Stimulated activated CD8-positive, alpha-beta memory T cell treated with anti-CD3 and anti-CD28 coated beads, Interleukin-4, amount 100 ng/mL, for 4 hours (primary cell): ENCODE measurements at places on chromosomes 5 and 9.

- no peak for DNase-seq
These were observed 8.4 kb upstream of the RGS7BP start for GRCh38 chr5:64497386-64497785.

DNA sequence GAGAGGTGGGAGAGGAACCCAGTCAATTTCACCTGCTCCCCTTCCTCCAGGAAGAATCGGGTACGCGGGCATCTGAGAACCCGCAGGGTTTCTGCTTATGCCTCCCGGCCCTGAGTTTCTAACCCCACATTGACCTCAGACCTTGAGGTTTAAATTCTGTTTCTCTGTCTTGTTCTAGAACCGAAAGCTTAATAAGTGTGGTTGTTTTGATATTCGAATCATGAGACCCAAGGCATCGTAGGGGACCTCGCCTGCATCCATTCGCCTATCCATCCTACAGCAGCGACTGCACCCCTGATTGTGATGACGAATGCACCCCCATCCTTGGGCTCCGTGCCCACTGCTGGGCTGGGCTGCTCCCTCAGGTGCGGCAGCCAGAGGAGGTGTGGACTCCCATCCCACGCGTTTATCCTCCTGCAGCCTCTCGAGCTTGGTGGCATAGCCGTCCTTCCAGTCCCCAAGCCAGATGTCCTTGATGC, 80.8 kb upstream of the IER5L start:
- no peak for DNase-seq

DNA sequence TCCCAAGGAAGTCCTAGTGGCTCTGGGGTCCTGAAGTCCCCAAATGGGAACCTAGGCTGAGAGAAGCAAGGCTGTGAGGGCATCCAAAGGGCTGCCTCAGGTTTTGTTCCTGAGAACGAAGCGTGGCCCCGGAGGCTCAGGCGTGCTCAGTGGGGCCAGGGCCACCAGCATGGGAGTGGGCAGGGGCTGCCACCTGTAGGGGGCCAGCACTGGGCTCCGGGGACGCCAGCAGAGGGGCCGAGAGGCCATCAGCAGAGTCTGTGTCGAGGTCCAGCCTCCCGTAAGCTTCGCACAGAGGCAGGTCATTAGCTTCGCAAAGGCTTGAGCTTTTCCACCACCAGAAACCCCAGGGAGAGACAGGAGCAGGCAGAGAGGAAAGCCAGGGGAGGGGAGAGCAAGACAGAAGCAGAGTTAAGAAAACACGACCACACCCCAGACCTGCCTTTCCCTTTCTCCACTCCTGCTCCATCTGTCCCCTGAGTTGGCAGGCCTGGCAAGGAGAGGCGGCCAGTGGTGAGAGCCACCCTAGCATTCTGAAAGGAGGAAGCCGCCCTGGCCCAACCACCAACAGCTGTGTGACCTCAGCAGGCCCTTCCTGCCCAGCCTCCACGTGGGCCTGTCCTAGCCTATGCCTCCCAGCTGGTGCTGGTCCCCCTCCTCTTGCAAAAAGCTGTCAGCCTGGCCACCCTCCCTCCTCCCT, 5.5 kb upstream of the SURF6 start:
- DNase-seq = no peak

- DNase-seq = no peak
These were observed 221.7 kb downstream of the ZNF608 start for GRCh38 chr5:124524552-124525232.

DNA sequence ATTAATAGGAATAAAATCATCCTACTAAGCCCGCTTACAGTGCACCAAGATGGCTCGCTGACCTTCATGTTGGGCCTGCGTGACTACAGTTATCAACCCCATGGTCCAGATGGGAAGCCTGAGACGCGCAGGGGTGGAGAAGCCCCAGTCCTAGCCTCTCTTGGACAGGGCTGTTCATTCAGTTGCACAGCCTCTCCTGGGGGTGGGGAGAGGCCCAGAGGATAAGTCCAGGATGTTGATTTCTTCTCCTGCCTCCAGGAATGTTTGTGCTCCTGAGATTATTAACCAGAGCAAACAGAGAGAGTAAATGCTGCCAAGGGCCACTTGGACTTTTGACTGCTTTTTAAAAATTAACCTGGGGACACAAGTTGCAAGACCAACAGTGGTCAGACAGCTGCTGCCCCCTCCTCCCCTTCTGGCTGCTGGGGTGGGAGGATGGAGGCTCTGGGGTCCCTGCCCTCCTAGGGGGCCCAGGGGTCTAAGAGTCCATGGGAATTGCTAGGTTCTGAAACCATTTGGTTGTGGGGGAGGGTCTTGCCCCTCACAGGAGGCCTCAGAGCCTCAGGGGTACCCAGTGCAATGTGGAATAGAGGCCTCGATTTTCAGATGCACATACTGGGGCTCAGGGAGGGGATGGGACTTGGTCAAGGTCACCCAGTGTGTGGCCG, 2.8 kb upstream of the AMBP start:
- no peak for DNase-seq

- DNase-seq = no peak
These were observed at the start of gene SLC28A3 for GRCh38 chr9:84340535-84340934. SLC28A3 (minus strand) TSS chr9:84340758; CDS start chr9:84340633, 125 bp downstream.

GRCh38 chr9:101791938-101792337, 53.5 kb upstream of the GRIN3A start:
- no peak for DNase-seq

DNA sequence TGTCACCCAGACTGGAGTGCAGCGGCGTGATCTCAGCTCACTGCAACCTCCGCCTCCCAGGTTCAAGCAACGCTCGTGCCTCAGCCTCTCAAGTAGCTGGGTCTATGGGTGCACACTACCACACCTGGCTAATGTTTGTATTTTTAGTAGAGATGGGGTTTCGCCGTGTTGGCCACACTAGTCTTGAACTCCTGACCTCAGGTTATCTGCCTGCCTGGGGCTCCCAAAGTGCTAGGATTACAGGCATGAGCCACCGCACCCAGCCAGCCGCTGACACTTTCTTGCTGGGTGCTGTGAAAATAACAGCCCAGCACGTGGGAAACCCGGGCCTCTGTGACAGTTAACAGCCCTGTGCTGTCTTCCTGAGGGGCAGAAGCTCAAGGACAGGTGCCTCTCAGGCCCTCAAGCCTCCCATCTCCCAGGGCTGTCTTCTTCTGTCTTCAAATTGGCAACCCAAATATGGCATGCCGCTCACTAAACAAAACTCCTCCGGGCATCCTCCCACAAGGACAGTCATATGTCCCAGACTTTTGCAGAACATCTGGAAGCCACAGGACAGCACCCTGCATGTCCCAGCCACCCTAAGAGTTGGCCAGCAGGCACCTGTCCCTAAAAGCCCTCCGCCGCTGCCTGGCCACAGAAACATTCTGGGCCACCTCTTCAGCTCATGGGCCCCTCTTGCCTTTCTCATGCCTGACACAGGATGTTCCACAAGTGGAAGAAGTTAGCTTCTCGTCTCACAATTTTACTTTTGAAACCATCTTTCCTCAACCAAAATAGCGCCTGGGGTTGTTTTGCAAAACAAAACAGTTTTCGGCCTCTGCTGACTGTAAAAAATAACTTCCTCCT, 233.6 kb downstream of the SYK start:
- no peak for DNase-seq

DNA sequence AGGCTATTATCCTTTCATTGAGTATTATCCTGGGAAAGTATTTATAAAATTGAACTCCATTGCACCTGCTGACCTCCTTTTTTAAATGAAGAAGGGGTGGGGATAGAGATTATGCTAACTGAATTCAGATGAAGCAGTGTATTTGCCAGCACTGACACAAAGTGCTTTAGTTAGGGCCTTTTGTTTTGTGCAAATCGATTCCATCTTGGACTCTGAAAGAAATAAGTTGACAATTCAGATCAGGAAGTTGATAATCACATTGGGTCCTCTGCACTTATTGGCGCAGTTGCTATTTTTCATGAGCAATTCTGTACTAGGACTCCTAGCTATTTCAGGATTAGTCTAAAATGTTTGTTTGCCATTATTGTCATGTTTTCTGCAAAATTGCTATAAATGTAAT, 101.6 kb upstream of the FSD1L start:
- DNase-seq = no peak

- DNase-seq = no peak
These were observed 25.9 kb downstream of the ZDHHC11B start for GRCh38 chr5:758698-759053.

DNA sequence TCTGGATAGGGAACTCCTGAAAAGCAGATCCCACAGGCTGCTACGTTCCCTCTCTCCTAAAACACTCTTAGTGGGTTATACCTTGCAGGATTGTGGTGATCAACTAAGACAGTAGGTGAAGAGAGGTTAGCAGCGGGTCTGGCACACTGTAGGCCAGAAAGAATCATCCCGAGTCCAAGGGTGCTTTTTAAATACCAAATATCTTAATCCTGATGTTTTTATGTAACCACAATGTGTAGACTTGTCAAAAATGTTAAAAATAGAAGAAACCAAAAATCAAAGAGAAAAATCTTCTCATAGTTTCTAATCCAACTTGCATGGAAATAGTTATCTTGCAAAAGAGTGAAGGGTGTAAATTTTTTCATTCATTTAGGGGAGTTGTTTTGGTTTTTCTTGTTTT, 52.3 kb upstream of the IFNK start:
- DNase-seq = no peak

GRCh38 chr9:105656131-105656921, 5.9 kb upstream of the TAL2 start:
- DNase-seq = no peak

DNA sequence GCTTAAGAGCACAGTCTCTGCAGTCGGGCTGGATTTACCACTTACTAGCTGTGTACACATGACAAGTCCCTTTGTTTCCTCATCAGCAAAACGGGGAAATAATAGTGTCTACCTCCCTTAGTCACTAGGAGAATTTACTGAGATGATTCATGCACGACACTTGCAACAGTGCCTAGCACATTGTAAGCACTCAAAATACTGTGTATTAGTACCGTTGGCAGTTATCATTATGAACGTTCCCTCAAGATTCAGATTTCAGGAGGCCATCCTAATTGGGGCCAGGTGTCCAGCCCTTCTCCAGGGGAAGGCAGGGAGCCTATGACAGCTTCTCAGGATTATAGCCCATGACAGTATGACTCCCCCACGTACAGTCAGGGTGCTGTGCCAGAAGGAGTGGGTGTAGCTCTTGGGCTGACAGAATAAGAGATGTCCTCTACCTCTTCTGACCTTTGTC, 164.3 kb downstream of the DOCK2 start:
- DNase-seq = no peak

DNA sequence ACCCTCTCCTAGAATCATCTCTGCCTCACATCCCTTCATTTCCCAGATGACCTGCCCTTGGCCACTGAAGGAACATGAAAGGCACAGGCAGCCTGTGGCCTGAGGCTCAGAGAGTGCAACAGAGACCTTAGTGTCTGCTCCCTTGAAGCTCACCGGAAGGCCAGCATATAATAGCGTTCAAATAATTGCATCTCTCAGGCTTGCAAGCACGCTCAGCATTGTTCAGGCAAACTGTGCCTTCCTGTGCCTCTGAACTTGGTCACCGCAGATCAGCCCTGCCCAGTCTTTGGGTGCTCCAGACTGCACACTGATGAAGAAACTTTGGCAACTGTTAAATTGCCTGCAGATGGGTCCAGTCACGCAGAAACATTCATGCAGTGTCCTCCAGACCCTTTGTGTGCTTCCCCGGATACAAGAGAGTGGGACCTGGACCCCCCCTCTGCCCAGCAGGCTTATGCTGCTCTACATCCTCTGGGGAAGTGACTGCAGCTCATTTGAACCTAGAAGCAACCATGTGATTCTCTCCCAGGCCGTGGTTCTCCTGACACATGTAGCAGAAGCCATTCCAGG, 216.0 kb upstream of the ANKRD55 start:
- DNase-seq = no peak

DNA sequence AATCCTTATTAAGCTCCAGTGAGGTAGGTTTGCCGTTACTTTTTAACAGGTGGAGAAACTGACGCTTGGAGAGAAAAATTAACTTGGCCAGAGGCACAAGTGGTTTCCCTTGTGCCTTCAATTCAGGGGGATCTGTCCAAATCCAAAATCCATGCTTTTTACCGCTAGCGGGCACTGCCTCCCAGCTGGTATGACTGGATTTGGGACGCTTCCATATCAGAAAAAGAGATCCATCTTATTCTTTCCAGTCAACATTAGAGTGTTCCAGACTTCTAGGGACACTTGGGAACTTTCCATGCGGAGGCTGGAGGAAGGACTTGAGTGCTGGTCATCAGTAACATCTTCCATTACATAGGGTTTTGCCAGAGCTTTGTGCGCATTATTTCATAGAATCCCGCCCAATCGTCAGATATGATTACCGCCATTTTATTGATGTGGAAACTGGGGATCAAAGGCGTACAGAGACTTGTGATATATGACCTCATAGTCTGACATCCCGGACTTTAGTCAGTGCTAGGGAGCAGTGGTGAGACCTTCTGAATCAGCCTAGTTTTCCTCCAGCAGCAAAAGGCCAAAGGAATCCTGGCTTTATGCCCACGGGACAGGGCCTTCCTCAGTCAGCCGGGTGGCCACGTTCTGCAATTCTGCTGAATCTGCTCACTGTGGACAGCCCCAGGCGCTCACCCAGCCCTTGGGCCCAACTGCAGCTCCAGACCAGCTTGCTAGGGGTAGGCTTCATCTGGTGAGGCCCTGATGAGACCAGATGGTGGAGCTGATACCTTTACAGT, 1.1 kb upstream of the GNPDA1 start:
- DNase-seq = no peak

- peak; percentile 43 for DNase-seq
These were observed 17.9 kb upstream of the EGFL7 start for GRCh38 chr9:136644593-136645351.

DNA sequence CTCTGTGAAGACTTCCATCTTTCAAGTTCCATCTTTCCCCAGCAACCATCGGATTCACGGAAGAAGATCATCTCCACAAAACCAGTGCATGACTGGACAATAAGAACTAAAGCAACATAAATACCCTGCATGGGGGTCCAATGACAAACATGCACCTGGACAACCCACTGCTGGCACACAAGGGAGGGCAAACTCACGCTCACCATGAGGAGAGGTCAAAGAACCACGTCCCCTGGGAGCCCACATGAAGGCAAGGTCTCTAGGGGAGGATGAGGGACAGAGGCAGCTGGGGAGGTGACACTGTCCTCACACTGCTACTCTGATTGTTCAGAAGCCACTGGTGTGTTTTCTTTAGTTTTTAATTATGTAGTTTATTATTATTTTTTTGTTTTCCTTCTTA, 190.8 kb downstream of the MED10 start:
- DNase-seq = no peak

DNA sequence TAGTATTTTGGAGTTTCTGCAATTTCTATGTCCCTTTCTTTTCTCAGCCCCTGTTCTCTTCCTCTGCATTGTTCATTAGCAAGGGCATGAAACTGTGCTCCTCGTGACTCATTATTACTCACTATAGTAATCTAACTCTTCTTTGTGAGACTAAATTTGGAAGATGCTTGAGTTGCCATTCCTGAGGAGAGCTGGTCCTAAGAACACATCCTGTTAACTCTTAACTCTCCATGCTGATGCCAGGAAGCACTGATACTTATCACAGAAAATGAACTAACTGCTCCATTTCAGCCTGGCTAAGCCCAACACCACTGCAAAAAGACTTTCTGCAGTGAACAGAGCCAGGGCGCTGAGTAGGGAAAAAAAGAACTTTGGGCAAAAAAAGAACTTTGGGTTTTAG, 10.6 kb upstream of the CSNK1A1 start:
- DNase-seq = no peak
